ENCODE measurements at places on chromosomes 7 and 10.
A peak's percentile ranks its signal among the peaks of the same experiment; 100 is the strongest.

- DNase-seq = no peak
These were observed 1407.5 kb upstream of the LRRTM3 start for GRCh38 chr10:65518379-65518778.

DNA sequence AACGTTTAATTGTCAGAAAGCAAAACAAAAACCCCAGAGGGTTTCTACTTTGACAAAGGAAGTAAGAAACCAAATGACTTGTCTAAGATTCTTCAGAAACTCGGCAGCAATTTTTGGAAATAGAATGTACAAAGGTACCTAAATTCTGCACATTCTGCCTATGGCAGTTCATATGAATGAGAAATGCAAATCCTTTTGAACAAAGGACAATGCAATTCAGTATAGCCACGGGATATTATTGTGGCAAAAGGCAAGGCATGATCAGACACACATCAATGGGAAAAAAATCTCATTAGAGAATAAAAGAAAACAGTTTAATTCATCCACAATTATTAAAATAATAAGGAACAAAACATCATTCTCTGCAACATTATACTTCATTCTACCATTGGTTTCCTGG, 93.4 kb downstream of the SEMA3C start:
- no peak for DNase-seq

GRCh38 chr7:105806592-105807447, 69.6 kb downstream of the ATXN7L1 start:
- peak; percentile 32 for DNase-seq

DNA sequence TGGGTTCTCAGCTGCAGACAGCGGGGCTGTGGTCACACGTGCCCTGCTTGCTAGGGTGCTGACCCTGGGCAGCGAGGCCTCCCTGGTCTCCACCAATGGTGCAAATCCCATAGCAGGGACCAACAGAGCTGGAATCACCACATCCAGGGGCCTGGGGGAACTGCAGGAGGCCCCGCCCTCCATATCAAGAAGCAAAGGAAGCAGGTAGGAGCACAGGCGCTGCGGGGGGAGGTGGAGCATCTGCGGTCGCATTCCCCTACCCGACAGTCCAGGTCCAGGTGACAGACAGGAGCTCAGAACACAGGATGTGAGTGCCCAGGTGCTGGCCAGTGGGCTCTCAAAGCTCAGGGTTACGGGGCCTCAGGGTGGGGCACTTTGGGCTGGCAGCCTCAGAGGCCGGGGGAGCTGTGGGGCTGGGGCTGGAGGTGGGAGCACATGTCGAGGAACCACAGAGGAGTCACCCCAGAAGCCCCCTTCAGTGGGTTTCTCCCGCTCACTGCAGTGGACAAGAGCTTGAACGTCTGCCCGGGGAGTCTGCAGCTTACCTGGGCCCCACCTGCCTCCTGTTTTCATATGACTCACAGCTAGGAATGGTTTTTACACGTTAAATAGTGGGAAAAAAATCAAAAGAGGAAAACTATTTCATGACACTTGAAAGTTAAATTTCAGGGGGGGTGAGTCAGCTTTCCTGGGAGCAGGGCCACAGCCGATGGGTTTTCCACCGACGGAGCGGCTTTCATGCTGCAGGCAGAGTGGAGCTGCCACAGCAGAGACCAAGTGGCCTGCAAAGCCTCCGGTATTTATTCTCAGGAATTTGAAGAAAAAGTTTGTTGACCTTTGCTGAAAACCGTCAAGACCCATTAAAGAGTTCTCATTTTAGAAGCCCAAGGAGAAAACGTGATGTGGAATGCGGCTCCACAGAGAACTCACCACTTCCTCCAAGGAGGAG, 148.7 kb upstream of the PPP2R2D start:
- DNase-seq = no peak

DNA sequence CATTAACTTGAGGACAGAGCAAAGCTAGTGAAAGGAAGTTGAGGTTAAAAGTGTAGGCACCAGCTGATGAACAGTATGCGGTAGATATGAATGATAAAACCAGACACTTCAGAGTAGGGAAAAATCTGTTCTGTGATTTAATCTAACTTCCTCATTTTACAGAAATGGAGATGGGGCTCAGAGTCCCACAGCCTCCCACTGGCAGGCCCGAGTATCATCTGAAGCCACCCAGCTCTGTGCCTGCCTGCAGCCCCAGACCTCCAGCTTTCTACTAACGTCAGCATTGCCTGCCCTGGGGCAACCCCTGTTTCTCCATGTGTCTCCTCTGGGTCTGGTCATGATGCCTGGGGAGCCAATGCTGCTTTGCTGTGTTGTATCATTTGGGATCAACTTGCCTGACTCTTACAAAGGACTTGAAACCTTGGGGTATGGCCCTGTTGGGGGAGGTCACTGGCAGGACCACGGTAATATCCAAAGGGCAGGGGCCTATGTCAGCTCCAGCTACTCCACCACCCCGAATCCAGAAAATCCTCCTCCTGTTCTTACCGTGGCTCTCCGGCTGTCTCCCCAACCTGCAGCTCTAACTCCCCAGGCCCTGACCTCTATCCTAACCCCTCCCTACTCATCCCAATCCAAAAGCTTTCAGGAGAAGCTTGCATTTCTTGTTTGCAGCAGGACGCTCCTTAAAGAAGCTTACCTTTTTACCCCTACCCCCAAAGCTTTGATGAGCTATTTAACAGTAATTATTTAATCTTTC, 56.2 kb upstream of the NPY start:
- DNase-seq = no peak

DNA sequence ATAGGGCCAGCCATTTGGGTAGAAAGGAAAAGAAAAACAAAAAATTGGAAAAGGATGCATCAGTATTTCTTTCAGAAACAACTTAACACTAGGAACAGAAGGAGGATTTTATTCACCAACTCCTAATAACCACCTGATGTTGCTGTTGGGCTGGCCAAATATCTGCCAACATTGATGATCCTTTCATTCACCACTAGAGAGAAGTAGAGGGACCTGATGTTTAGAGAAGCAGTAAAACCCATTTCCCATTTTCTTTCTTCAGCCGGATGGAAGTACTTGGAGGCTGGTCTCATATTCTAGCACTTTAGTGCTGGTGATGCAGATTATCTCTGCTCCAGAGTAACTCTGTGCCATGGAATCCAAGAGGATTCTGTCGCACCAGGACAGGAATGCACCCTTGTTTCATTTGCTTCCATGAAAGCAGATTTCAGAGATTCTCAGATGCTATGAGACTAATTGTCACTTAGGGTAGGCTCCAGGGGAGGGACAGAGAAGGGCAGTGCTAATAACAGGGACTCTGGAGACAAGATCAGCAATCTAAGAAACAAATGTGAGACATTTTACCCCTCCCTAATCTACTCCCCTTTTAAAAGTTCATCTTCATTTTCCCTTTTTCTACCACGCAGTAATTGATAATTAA, 3.1 kb downstream of the KLLN start:
- DNase-seq = peak; percentile 56

DNA sequence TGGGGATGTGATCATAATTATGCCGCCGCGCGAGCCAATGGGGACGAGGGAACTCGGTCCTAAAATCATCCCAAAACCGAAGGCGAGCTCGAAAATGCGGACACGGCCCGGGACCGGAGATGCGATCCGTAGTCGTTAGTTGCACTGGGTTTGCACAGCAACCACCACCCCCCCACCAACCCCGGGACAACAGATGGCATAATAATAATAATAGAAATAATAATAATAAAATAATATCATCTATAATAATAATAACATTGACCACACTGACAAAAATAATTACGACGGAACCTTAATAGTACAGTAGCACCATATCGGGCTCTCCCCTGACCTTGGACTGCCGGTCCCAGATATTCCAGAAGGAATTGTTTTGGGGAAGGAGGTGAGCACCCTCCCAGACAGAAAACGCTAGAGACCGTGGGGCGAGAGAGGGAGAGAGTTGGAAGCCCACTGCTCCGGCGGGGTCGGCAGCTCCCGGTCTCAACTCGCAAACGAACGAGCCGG, 1.1 kb upstream of the EMX2 start:
- no peak for DNase-seq

DNA sequence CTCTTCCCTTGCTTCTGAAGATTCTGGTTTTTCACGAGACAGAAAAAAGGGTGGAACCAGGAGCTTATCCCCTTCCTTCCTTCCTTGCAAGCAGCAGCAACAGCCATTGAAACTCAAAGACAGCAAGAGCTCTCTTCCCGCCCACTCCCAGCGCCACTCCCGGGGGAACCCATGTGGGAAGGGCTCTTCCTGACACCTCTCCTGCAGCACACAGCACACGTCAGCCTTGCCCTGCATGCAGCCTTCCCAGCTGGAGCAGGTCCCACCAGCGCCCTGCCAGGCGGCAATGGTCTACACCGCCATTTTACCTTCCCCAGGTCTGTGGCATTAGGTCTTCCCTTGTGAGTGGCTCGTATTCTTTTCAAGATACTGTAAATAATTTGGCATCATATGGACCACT, 161.8 kb downstream of the MGMT start:
- DNase-seq = no peak

DNA sequence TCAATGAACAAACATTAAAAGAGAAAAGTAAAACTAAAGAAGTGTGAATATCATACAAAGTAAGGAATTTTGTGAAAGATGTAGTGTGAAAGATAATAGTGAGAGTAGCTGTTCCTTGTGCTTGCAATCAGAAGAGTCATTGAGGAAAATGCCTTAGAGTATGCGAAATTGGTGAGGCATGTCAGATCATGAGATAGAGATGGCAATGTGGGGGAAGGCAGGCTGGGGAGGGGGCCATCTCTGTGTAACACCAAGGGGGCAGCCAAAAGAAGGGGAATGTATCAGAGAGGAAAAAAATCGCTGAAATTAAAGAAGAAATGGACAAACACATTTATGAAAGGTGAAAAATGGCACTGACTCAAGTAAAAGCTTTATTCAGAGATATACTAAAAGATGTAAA, 19.6 kb upstream of the PRKAR2B start:
- DNase-seq = no peak

GRCh38 chr10:13769946-13770345, 183.2 kb downstream of the PRPF18 start:
- DNase-seq = peak; percentile 31

GRCh38 chr10:33120700-33121099, 162.7 kb upstream of the ITGB1 start:
- DNase-seq = no peak

DNA sequence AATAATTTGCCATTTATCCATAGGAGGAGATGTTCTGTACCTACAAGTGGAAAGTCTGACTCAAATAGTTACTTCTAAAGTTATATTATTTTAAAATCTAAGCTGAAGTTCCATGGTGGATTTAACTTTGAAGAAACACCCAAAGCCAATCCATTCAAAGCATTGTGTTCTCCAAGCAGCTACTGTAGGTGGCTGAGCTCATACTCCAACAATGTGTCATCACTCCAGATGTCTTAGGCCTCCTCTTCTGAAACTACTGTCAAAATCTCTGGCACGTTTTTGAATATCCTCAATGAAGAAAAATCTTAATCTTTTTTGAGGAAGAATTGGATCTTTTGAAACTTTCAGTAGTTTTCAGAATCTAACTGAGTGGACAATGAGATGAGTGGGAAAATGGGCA, 169.1 kb downstream of the PTEN start:
- DNase-seq = no peak

- DNase-seq = no peak
These were observed 159.7 kb downstream of the CELF2 start for GRCh38 chr10:11177381-11177780.

GRCh38 chr10:8360365-8360764, 305.9 kb downstream of the GATA3 start:
- DNase-seq = no peak

DNA sequence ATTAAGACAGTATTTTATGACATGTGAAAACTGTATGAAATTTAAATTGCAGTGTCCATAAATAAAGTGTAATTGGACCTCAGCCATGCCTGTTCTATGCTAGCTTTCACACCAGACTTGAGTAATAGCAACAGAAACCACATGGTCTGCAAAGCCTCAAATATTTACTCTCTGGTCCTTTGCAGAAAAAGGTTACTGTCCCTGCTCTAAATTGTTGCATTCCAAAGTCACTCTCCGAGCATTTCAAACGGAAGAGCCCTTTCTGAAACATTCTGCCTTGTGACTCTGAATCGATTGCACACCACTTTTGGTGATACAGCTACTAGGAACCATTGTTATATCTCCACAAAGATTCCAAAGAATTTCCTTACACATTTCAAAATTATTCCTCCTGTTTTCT, 81.0 kb upstream of the STK17A start:
- no peak for DNase-seq

- DNase-seq = no peak
These were observed 149.3 kb upstream of the SHH start for GRCh38 chr7:155961241-155962190.

GRCh38 chr7:28364082-28364481, 48.2 kb upstream of the CREB5 start:
- no peak for DNase-seq

DNA sequence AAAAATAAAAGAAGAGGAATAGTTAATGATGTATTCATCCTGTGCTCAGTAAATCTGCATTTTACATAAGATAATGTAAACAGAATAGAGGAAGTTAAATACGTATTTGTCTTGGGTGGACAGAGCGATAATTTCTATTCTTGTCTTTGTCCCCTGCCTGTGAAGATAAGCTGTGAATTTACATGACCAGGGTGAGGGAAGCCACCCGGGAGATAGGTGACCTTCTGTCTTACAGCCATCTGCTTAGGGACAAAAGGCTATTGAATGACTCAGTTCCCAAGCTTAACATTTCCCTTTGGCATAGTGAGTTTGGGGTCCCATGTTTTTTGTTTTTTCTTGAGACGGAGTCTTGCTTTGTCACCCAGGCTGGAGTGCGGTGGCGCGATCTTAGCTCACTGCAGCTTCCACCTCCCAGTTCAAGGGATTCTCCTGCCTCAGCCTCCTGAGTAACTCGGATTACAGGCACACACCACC, 88.7 kb upstream of the KCTD7 start:
- DNase-seq = no peak

GRCh38 chr10:128275388-128276177, 149.4 kb upstream of the MKI67 start:
- DNase-seq = no peak

GRCh38 chr10:27660268-27660667, 85.4 kb downstream of the MKX start:
- no peak for DNase-seq

DNA sequence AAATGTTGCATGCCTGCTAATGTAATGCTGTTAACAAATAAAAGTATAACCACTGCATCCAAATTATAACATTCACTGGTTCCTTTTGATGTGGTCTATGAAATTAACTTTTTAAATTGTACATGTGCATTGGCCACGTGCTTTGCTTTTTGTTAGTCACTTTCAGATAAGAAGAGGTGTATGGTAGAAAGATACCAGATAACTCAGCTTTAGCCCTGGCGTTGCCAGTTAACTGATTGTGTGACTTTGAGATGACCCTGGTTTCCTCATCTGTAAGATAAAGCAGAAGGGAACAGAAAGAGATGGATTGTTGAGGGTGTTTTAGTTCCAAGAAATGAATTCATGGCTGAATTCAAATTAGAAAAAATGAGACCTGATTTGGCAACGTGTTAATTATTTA, 1.9 kb upstream of the TRDMT1 start:
- no peak for DNase-seq
